ENCODE measurements at places on chromosomes 3 and 15.
A peak's percentile ranks its signal among the peaks of the same experiment; 100 is the strongest.

GRCh38 chr3:59566481-59566975 is 516.7 kb upstream of the CFAP20DC start:
- no peak for DNase-seq

- DNase-seq, result no peak
Observed at GRCh38 chr3:78690766-78691165, 1077.0 kb downstream of the ROBO1 start.

DNA sequence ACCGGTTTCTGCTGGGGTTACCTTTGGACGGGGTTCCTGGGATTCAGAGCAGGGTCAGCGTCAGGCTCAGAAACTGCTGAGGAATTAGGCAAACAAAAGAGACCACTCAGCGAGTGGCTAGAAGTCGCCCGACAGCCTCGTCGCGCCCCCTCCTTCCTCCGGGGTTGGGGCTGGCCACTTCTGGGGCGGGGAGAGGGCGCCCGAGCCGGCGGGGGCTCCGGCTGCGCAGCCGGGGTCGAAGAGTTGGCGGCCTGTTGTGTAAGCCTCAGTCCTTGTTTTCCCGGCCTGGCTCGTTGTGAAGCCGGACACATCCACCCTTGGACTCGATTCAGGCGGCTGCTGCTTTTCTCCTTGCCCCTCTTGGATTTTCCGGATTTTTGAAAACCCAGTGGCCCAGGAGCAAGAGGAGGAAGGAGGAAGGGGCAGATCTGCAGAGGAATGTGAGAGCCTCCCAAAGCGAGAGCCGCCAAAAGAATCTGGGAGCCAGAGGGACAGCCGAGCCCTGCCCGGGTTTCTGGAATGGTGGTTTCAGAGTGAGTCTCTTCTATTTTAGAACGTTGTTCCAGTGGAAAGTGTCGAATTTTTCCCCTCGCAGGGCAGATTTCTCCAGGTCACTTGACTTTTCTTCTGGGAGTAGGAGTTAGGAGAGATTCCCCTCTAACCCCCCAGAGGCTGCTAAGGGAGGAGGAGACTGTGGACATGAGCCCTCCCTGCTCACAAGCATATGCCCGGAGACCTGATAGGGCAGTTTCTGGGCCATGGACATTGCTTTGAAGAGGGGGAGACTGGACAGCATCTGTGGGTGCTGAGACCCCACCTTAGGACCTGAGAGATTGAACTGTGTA is 666 bp downstream of the SNX33 start:
- DNase-seq, result no peak

GRCh38 chr3:14536837-14537589 is 3.1 kb downstream of the GRIP2 start:
- no peak for DNase-seq

GRCh38 chr3:83438188-83438587 is 1520.6 kb upstream of the CADM2 start:
- no peak for DNase-seq

DNA sequence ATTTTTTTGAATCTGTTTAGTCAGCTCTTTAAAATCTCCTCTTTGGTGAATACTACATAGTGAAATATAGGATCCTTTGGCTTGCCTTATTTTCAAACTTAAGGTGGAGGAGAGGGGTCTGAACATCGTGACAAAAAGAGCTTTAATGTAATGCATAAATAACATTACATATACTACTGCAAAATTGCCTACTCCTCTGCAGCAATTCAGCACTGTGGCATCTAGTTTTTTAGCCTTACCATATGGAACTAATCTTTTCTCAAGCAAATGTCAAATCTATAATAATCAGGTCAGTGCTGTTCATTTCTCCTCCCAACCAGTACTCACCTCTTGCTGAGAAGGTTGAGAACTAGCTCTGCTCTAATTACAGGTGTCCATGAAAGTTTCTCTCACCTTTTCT is 394.0 kb upstream of the CDIN1 start:
- no peak for DNase-seq

DNA sequence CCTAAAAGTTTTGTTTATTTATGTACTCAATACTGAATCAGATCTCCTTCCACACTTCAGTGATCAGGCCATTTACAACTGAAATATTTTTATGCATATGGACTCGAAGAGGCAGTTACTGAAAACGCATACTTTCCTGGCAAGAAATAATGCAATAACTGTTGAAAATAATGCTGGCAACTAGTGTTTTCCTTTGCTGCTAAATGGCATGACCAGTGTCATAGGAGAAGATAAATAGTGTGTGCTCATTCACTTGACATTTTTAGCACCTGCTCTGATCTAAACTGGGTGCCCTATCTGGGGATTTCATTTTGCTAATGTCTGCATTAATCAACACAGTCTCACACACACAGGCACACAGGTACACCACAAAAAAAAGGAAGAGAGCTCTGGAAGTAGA is 695.2 kb downstream of the TUSC7 start:
- no peak for DNase-seq

- DNase-seq, result no peak
Observed at GRCh38 chr3:58387650-58388546, 45.7 kb downstream of the PDHB start.

DNA sequence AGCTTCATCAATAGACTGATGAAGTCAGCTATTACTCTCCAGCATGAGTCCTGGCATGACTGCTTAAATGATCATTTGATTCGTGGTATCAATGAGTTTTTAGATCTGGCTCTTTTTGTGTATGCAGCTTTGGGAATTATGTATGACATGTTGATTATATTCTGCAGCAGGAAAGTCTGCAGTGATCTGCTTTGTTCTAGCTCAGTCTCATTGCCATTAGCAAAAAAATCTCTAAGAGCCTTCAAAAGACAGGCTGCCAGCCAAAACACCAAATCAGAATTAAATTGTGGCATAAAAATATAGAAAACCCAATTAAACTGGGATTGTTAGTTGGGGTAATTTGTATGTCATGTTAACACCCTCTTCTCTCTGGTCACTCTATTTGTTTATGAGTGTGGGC is 1021.0 kb upstream of the SEMA6D start:
- DNase-seq, result no peak

GRCh38 chr3:52781741-52782140 is 4.3 kb downstream of the ITIH1 start:
- no peak for DNase-seq

GRCh38 chr15:49621887-49622286 is 1.0 kb downstream of the DTWD1 start:
- DNase-seq, result no peak

DNA sequence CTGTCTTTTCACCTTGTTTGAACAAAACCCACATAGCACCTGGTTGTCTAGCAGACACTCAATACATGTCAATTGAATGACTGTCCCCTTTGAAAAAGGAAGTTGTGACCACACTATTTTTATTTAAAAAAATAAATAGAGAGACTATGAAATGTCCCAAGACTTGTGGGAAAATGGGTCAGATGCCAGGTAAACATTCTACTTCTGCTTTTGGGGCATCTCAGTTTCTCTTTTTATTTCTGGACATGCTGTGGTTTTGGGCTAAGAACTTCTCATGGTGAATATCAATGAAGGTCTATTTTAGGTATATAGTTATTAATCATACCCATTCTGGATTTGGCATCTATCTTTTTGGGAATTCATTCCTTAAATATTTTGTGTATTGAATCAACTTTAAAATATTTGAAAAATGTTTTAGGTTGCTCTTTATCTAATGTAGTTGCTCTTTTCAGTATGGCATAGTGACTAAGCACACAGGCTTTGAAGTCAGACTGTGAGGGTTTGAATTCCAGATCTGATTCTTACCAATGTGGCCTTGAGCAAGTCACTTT is 4.4 kb downstream of the TMEM45A start:
- no peak for DNase-seq

DNA sequence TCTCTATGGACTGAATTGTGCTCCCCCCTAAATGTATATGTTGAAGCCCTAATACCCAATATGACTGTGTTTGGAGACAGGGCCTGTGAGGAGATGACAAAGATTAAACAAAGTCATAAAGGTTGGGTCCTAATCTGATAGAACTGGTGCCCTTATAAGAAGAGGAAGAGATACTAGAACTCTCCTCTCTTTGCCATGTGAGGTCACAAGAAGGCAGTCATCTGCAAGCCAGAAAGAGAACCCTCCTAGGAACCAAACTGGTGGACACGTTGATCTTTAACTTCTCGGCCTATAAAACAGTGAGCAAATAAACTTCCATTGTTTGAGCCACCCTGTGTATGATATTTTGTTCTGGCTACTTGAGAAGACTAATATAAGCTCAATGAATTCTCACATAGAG is 31.6 kb upstream of the ENTPD3 start:
- no peak for DNase-seq

- no peak for DNase-seq
Observed at GRCh38 chr15:75352186-75353080, 5.6 kb downstream of the NEIL1 start.

DNA sequence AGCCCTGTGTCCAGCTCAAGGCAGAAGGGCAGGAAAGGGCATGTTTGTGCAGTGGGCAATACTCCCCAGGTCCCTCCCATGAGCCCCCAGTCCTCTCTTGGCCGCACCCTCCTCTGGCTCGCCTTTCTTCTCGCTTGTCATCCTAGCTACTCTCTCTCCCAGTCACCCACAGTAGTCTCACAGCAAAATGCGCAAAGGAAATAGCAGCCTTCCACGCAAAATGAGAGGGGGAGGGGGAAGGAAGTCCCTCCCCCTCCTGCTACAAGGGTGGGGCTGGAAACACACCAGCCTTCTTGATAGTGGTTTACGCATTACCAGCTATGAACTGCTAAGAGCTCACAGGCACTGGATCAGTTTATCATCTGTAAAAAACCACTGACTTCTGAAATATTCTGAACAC is 83.8 kb downstream of the GADL1 start:
- no peak for DNase-seq

GRCh38 chr3:50405249-50405648 is 45.9 kb upstream of the TMEM115 start:
- DNase-seq, result no peak

- DNase-seq, result no peak
Observed at GRCh38 chr15:37819191-37819590, 115.2 kb upstream of the TMCO5A start.

- DNase-seq, result peak; percentile 45
Observed at GRCh38 chr3:32457971-32458471, 44.6 kb downstream of the CMTM6 start.

GRCh38 chr15:83066734-83067637 is at the start of gene BTBD1:
TSS of gene BTBD1 (minus strand) at chr15:83067252. CDS start at chr15:83067151, 101 bp downstream.
- DNase-seq, result peak; percentile 75

DNA sequence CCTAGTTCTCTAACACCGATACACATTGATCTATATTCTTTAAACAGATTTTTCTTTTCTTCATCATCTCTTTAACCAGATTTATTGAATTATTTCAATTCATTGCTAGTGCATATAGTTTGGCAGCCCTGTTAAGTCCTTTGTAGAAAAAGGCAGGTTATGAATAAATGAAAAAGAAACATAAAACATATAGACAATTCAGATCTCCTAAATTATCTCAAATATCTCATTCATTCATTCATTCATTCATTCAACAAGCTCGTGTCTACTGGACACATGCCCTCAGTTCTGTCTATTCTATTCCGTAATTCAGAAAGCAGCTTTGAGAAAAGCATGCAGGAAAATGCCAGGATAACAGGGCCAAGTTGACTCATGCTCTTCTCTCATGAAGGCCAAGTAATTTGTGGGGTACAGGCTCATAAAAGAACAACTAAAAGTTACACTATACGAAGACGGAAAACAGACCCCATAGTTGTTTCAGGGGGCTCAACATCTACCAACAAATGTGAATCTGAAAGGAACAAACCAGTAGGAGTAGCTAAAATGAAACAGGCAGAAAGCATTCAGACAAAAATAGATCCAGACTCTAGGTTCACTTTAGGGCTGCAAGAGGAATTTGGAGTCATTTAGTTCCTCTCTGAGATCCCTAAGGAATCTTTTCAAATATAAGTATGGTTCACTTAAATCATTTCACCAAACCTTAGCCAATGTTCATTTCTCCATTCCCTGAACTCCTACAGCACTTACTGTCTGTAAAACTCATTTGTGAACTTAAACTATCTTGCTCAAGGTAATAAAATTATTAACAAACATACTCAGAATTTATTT is 7.5 kb downstream of the ZNF148 start:
- no peak for DNase-seq

- DNase-seq, result peak; percentile 41
Observed at GRCh38 chr15:90300988-90301706, 35.7 kb downstream of the NGRN start.

DNA sequence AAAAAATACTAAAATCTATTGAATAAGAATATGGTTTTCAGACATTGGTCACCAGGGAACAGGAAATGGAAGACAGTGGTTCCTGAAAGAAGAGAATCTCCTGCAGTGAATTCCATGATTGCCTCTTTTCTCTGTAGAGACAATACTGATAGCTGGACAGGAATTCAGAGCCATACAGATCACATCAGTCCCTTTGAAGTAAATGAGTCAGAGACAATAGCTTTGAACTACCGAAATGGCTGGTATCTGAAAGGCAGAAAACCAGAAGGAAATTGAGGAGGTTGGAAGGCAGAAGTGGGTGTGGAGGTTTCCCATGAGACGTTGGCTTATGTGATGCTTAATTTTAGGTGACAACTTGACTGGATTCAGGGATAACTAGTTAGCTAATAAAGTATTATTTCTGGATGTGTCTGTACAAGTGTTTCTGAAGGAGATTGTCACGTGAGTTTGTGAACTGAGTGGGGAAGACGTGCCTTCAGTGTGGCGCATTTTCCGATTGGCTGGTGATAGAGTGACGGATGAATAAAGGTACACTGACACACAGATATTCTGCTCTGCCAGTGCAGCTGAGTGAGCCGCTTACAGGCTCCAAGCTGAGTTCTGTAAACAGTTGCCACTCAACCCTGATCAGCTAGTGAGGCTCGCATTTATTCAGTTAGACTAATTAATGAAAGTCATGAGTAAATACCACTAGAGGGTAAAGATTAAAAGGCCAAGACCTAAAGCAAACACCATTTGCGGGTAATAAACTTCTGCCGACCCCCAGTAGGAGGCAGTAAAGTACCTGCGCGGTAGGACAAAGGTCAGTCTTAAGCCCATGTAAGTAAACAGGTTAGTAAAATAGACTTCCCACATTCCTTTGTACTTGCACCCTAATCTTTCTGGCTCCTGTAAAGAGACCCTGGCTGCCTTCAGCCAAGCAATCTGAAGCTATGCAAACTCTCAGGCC is 1298.6 kb downstream of the SI start:
- no peak for DNase-seq

- no peak for DNase-seq
Observed at GRCh38 chr15:74037171-74038117, 42.9 kb downstream of the PML start.

GRCh38 chr3:161940621-161940965 is 444.0 kb downstream of the OTOL1 start:
- DNase-seq, result no peak

DNA sequence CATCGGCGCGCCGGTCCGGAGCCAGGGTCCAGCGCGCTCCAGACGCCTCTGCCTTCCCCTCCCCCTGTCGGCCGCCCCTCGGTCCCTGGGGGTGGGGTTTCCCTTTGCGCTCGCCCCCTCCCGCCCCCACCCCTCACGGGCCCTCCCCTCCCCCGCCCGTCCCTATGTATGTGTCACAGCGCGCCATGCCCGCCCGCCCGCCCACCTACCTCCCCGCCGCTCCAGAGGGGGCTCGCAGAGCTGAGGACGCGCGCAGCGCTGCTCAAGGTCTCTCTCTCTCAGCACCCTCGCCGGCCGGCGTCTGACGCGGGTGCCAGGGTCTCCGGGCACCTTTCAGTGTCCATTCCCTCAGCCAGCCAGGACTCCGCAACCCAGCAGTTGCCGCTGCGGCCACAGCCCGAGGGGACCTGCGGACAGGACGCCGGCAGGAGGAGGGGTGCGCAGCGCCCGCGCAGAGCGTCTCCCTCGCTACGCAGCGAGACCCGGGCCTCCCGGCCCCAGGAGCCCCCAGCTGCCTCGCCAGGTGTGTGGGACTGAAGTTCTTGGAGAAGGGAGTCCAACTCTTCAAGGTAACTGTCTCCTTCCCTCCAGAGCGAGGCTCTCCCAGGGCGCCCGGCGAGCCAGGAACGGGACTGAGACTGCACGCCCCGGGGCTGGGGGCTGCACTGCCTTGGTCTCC is at the start of gene ACAN:
Gene ACAN (plus strand): TSS at position 196 of the 679 bp plus-strand sequence. CDS start 32,771 bp downstream, outside the sequence.
- DNase-seq, result no peak

All from stimulated activated CD4-positive, alpha-beta T cell treated with anti-CD3 and anti-CD28 coated beads, TNF-alpha, amount 100 ng/mL, for 1 hour (primary cell).